ENCODE measurements at places on chromosomes 6 and 20. TPM values are rescaled to one million over a fixed set of nuclear protein-coding genes. Genes with fewer than 3 reads are reported as not detected.

MYB gene
- total RNA-seq: 0.86 TPM

GRCh38 chr6:83696674-83697073 is 12.2 kb downstream of the SNAP91 start:
- no peak overlapping the region for H3K27ac ChIP-seq
- H3K36me3 ChIP-seq: no peaks in the 10 kb centered on the region
- peaks cover 24% of the 10 kb centered on the region for H3K27me3 ChIP-seq

DNA sequence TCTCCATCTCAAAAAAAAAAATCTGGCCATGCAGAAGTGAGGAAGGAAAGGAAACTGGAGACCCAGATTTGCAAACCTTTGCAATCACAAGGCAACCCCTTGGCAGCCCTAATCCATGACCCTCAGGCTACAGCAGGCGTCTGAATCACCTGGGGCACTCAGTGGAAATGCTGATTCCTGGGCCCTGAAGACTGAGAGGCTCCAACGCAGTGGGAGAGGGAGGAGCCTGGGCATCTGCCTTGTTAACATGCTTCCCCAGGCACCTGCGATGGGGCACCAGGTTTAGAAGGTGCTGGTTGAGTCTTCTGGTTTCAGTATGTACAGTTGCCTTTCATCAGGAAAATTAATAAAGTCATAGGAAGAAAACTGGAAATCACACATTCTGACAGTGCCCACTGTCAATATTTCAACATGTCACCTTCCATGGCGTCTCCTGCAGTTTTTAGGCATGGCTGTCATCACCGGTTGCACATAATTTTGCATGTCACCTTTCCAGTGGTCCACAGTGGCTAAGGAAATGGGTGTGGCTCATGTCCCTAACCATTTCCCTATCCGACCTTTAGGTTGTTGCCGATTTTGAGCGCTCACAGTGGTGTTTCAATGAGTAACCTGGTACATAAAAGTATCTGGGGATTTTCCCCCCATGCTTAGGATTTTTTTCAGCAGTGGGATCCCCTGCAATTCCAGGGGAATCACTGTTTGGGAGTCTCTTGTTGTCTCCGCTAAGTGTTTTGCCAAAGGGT is 56.9 kb downstream of the PREX1 start:
- H3K36me3 ChIP-seq: no peaks in the 10 kb centered on the region
- H3K27ac ChIP-seq: no peak overlapping the region
- no peak overlapping the region for H3K4me3 ChIP-seq

DNA sequence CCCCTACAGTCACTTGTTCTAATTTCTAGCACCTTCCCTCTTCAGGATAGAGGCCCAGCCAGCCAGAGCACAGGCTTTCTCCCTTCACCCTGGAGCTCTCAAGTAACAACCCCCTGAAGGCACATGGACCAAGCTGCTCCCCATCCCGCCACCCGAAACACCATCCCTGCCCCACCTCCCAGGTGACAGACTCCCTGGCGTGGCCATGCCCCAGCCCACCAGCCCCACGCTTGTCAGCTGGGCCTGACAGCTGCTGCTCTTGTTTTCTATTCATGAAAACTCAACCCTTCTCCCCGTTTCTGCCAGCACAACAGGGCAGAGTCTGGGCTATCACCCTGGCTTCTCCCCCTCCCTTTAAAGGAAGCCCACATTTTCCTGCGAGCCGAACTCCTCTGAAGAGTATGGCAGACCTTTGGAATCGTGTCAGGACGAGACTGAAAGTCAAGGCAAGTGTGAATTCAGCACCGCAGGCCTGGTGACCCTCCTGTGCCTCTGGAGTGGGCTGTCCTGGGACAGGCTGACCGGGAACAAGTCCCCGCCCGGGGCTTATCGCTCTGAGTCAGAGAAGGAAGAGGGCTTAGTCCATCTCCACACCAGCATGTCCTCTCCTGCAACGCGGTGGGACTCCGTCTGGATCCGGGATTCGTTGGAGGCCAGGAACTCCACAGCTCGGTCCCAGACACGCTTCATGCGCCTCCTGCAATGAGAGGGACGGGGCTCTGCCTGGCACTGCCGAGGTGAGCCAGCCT is 16.7 kb downstream of the LEMD2 start:
- no peaks in the 10 kb centered on the region for H3K27me3 ChIP-seq
- peak overlapping the region; percentile 88 for H3K27ac ChIP-seq
- DNase-seq: no peak

MYLK2 gene
- 0.10 TPM for total RNA-seq

- DNase-seq: no peak
- H3K4me1 ChIP-seq: no peaks in the 10 kb centered on the region
- H3K27ac ChIP-seq: no peak overlapping the region
- H3K27me3 ChIP-seq: peaks cover 21% of the 10 kb centered on the region
- no peak overlapping the region for H3K4me3 ChIP-seq
- no peaks in the 10 kb centered on the region for H3K36me3 ChIP-seq
These were observed 60.2 kb downstream of the CHMP4B start for GRCh38 chr20:33871362-33871761.

GRCh38 chr6:128807577-128807976 is 75.4 kb upstream of the LAMA2 start:
- peaks cover 3% of the 10 kb centered on the region for H3K4me1 ChIP-seq
- peaks cover 48% of the 10 kb centered on the region for H3K27me3 ChIP-seq
- no peak overlapping the region for H3K27ac ChIP-seq
- no peaks in the 10 kb centered on the region for H3K36me3 ChIP-seq
- no peak overlapping the region for H3K4me3 ChIP-seq

DNA sequence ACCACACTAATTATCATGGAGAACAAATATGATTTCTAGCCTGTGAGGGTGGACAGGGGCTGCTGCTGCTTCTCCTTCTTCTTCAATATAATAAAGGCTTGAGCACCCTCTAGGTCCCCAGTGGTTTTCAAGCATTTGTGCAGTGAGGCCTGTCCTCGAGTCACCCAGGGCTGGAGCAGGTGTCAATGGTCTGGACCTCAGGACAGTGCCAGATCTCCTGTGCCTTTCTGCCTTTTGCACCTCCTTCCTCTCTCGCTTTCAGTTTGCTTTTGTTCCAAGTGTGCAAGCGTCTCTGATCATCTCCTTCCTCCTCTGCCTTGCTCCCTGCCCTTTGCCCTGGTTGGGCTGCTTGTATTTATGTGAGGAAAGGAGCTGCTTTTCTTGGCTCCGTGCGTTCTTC is 152.2 kb upstream of the SYNDIG1 start:
- H3K27me3 ChIP-seq: peaks cover 5% of the 10 kb centered on the region
- H3K4me3 ChIP-seq: no peak overlapping the region
- H3K4me1 ChIP-seq: no peaks in the 10 kb centered on the region
- no peaks in the 10 kb centered on the region for H3K36me3 ChIP-seq
- no peak overlapping the region for H3K27ac ChIP-seq
- no peak for DNase-seq

- no peak overlapping the region for H3K4me3 ChIP-seq
- H3K4me1 ChIP-seq: peaks cover 59% of the 10 kb centered on the region
- no peak for DNase-seq
- H3K27me3 ChIP-seq: no peaks in the 10 kb centered on the region
- peak overlapping the region; percentile 91 for H3K27ac ChIP-seq
These were observed 60.7 kb downstream of the AKAP12 start for GRCh38 chr6:151300267-151300991.

- H3K4me1 ChIP-seq: no peaks in the 10 kb centered on the region
- DNase-seq: no peak
- peaks cover 3% of the 10 kb centered on the region for H3K27me3 ChIP-seq
- no peaks in the 10 kb centered on the region for H3K36me3 ChIP-seq
These were observed 55.6 kb downstream of the KLHL32 start for GRCh38 chr6:96980142-96980541.

SLC17A4 gene
- not detected for total RNA-seq
